Stimulated activated CD8-positive, alpha-beta memory T cell treated with anti-CD3 and anti-CD28 coated beads, Interleukin-4, amount 100 ng/mL, for 4 hours (primary cell): ENCODE measurements at places on chromosomes 16 and 17.

- no peak for DNase-seq
Measured at GRCh38 chr17:37789771-37790541, 45.1 kb upstream of the HNF1B start.

- no peak for DNase-seq
Measured at GRCh38 chr17:76998839-76999238, 130.6 kb downstream of the MGAT5B start.

DNA sequence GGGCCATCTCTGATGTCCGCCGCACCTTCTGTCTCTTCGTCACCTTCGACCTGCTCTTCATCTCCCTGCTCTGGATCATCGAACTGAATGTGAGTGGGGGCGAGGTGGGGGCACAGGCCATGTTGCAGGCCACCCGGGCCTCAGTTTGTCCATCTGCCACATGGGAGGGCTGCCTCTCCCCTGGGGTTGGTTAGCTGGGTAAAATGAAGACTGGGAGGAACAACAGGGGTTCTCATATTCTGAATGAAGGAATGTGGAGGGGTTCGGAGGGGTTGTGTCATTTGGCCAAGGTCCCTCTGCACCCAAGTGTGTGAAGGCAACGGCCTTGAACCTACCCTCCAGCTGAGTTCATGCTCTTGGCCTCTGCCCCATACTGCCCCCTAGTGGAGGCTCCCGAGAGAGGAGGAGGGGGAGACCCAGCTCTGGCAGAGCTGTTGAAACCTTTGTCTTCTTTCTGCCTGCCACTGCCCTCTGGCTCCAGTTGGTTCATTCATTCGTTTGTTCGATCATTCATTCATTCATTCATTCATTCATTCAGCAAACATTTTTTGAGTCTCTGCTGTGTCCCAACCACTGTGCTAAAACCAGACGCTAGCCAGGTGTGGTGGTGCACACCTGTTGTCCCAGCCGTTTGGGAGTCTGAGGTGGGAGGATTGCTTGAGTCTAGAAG, 11.4 kb upstream of the TCAP start:
- DNase-seq = peak; percentile 82

GRCh38 chr16:54237-54581, 581 bp downstream of the SNRNP25 start:
- no peak for DNase-seq

GRCh38 chr17:61401389-61402072, 1.9 kb downstream of the TBX2 start:
- no peak for DNase-seq

DNA sequence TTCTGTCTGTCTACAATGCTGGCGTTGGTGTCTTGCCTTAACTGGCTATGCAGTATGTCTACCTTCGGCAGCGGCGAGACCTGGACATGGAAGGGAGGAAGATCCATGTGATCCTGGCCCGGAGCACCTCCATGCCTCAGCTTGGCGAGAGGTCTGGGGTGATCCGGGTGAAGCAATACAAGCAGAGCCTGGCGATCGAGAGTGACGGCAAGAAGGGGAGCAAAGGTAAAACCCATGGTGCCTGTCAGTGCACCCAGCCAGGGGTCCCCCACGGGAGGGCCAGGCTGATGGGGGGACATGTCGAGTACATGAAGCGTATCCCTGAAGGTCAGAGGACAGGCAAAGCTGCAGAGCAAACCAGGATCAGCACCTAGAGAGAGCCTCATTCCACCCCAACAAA, 22.8 kb downstream of the PCTP start:
- DNase-seq = no peak

DNA sequence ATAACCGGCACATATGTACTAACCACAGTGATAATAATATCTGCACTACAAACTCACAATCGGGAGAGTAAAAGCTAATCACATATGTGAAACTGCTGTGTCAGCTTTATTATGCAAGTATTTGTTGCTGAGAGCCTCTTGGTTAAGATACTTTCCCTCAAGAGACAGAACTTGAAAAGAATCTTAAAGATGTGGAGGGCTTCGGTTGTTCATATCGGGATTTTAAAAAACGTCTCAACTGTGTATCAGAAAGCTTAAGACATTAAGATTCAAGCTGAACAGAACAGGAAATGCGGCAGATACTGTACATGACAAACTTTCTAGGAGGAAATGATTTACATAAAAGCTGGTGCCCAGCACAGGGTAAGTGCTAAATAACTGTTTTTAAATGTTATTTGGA, 27.5 kb upstream of the HLF start:
- no peak for DNase-seq

GRCh38 chr16:12120217-12120981, 143.9 kb downstream of the SNX29 start:
- no peak for DNase-seq

GRCh38 chr17:29151567-29151966, 28.6 kb downstream of the MYO18A start:
- no peak for DNase-seq

DNA sequence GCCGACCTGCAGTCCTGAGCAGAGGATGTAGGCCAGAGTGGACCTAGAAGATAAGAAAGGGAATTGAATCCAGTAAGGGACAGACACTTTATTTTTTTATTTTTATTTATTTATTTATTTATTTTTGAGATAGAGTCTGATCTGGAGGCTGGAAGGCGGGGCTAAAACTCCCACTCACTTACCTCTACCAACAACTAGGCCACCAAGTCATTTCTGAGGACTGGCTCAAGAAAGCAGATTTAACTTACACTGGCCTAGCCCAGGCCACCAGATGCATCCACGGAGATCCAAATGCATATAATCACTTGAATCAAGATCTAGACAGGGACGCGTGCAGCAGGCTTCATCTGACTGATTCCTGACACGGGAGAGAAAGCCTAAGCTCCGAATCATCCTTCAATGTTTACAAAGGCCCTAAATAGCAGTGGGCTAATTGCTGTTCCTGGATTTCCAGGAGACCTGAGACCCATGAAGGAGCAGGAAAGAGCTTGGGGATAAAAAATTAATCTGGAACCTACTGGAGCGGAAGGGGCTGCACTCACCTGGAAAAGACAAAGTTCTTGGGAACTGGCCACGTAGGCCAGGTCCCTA, 1.1 kb upstream of the ALOX12 start:
- DNase-seq = no peak

GRCh38 chr16:9362050-9362449, 270.6 kb downstream of the HAPSTR1 start:
- DNase-seq = no peak

DNA sequence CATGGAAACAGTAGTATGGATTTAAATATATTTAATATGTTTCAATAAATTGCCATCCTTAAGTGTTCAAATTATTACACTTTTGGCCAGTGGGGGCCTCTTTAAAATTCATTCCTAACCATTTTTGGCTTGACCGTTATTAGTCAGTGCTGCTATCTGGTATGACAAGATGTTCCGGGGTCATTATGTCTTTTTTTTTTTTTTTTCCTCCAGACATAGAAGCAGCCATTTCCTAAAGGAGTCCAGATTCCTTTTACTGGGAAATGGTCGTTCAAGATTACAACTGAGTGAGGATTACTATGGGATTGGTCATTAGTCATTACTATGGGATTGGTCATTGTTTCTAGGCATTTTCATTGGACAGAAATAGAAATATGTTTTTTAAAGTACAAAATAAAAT, 53.4 kb downstream of the NF1 start:
- DNase-seq = no peak

DNA sequence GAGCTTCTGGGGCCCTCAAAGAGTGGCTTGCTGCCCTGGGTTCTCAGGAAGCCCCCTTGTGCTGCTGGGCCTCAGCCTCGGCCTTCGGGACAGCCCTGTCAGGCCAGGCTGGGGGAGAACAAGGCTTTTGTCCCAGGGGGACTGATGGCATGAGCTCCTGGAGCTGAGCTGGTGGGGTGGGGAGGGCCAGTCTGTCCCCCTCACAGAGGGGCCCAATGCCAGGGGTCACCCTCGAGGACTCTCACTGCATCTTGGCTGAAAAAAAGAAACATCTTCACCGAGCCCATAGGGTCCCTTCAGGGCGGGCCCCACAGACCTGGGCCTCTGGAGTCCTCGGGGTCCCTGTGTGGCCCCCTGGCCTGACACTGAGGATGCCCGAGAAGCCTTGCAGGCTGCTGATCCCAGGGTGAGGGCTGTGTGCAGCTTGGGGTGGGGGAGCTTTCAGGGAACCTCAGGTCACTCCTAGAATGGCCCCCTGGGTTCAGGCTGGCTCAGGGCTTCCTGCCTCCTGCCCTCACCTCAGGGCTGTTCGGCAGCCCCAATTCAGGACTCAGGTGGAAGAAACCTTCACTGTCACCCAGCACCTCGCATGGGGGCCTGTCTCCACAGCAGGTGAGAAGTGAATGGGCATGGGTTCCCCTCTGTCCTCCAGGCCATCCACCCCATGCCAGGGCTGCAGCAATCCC, 90.5 kb downstream of the TNFRSF13B start:
- no peak for DNase-seq

- DNase-seq = no peak
Measured at GRCh38 chr16:55491691-55492090, 12.7 kb downstream of the MMP2 start.

- no peak for DNase-seq
Measured at GRCh38 chr17:68248891-68249290, 1.0 kb downstream of the AMZ2 start.

DNA sequence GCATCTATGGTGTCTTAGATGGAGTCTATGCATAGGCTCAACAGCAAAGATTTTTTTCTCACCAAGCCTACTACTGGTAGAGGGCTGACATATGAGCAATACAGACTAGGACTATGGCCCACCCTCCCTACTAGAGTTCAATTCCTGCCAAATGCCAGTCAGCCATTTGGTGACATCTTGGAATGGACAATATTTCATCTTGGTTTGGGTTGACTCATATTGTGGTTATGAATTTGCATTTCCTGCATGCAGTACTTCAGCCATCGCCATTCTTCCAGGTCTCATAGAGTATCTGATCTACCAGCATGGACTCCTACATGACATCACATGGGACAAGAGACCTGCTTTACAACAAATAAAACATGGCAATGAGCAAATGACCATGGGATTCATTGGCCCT, 778.1 kb upstream of the SOX9 start:
- no peak for DNase-seq

DNA sequence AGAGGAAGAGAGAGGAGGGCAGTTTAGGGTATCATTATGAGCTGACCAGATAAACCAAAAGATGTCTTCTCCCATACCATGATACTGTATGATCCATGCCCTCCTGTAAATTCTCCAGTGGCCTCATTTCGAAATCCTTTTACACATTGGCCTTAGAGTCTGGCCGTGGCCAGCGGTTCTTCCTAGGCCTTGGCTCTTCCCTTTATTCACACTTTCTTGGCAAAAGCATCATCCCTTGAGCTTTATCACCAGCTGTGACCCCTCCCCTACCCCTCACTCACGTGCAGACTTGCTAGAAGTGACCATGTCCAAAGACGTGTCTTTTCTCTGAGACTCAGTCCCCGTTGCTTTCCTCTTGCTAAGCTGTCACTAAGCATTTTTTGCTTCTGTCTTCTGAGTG, 22.8 kb downstream of the KATNIP start:
- no peak for DNase-seq

DNA sequence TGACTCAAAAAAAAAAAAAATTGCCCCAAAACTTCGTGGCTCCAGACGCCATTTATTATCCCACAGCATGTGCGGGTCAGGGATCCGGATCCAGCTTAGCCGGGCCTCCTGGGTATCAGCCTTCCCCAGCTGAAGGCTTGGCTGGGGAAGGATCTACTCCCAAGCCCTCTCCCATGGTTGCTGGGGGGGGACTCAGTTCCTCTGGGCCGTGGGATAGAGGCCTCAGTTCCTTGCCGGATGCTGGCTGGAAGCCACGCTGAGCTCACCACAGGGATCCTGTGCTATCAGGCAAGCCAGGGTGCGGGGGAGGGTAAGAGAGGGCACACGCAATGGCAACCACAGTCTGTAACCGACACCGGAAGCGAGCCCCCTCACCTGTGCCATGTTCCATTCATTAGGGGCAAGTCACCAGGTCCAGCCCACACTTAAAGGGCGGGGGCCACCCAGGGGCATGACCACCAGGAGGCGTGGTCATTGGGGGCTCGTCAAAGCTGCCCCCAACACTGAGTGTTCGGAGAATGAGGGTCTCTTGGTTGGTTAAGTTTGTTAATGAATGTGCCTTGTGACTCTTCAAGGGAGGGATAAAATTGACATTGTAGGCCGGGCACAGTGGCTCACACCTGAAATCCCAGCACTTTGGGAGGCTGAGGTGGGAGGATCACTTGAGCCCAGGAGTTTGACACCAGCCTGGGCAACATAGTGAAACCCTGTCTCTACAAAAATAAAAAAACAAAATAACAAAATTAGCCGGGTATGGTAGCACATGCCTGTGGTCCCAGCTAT, 210.0 kb upstream of the GSE1 start:
- no peak for DNase-seq

DNA sequence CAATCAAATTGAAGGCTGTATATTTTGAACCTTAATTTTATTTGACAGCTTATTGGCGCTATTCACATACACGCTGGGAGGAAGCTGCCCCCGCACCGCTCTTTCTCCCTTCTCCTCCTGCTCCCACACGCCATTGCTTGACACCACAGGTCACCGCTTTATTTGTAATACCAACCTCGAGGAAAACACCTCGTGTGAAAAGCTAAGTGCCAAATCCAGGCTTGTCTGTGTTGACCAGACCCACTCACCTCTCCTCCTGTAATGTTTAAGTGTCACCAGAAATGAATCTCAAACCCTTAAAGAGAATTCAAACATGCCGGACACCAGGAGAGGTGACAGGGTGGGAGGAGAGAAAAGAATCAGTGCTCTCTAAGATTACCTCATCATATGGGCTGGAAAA, 331.4 kb downstream of the GRIN2A start:
- DNase-seq = no peak

DNA sequence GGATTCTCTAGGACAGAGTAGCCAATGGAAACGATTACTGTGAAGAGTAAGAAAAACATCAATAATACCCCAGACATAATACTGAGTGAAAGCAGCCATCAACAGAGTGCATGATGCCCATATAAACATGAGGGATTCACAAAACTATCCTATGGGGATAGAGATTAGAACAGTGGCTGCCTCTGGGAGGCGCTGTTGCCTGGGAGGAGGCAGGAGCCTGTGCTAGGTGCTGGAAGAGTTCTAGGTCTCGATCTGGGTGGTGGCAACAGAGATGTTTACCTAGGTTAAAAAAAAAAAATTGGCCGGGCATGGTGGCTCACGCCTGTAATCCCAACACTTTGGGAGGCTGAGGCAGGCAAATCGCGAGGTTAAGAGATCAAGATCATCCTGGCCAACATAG, 7.9 kb downstream of the FA2H start:
- no peak for DNase-seq
